ENCODE measurements at places on chromosomes 3 and 15.
A peak's percentile ranks its signal among the peaks of the same experiment; 100 is the strongest.

GRCh38 chr15:44194323-44195150 is 534 bp downstream of the FRMD5 start:
- peak; percentile 67 for DNase-seq

DNA sequence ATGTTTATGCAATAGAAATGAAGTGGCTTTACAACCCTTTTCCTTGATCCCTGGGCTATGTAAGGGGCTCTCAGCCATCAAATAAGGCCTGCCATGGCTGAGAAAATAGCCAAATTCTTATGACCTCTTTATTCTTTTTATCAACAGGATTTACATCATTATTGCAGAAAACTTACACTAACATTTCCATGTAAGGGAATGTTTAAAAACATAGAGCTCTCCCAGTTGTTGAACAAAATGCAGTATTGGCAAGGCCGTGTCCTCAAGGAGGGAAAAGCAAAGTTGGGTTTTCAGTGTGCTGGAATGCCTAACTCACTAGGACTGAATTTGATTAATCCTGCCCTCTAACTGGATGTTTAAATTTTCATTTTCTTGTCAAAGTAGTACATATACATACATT is 22.3 kb downstream of the NR2C2 start:
- DNase-seq, result no peak

DNA sequence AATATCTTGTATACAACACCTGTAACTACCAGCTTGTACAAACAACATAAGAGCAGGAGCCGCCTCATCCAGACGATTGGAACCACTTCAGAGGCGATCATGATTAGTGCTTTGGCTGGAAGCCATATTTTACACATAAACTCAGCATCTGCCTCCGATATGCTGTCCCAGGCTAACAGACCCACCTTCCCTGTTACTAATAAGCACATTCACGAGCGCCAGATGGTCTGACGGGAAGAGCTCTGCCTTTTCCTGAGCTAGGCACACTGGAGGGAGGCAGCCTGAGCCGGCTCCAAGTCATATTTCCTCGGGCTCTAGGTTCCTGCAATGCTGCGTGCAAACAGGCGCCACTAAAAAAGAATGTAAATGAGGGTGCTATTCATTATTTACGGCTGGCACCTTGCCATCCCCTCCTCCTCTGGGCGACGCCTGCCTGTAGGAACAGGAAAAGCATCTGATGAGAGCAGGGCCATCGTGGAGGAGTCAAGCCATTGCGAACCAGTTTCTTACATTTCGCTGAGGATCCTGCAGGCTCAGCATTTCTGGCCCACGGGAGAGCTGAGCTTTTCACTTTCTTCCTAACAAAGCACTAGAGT is 98.2 kb downstream of the ANXA2 start:
- peak; percentile 31 for DNase-seq

DNA sequence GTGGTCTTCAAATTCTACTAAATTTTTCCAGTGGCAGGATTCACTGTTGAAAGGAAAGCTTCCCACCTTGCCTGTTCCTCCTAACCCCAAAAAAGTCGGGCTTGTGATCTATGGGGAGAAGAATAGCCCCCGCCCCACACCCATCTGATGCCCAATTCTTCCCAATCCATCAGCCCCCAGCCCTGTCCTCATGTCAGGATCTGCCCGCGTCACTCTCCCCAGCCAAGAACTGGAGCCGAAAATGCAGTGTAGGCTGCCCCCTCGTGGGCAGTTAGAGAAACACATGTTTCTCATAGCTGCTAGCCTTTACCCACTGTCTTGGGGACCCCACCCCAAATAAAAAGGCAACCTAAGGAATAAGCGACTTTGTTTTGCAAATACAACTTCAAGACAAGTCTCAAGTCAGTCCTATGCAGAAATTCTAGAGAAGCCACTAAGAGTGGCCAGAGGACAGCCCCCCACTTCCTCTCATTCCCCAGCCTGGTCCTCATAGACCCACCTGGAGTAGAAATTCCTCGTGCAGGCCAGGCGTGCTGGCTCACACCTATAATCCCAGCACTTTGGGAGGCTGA is 13.0 kb upstream of the CSK start:
- peak; percentile 72 for DNase-seq

GRCh38 chr3:34037260-34037659 is 238.8 kb downstream of the PDCD6IP start:
- no peak for DNase-seq

DNA sequence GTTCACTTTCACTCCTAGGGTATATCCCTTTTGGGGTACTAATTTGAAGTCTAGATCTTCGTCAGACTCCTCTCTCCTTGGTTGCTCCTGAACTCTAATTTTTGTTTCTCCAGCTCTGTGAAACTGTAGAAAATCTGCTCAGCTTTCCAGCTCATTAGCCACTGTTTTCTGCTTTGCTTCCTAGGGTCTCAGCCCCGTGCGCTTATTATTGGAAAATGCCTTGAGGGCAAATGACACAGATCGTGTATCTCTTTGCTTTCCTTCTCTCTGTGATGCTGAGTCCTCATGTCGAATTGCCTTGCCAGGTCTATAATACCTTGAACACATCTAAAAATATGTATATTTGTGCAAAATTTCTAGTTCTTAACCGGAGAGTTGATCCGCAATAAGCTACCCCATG is 731.1 kb downstream of the EDEM1 start:
- DNase-seq, result no peak

GRCh38 chr15:38530113-38530512 is 34.5 kb downstream of the RASGRP1 start:
- no peak for DNase-seq

DNA sequence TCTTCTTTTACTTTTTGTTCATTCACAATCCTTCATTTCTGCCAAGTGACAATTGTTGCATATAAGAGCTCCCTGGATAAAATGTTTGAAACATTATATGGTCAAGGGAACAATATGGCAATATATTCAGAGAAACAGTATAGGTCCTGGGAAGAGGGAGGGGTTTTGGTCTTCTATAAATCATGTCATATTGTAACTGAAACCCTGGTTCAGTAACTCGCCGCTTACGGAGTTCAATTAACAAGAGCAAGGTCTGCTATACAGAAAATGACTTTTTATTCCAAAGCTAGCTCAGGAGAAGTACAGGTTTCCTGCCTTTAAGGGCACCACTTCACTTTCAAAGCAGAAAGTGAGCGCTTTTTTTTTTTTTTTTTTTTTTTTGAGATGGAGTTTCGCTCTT is 522.1 kb upstream of the TGFBR2 start:
- DNase-seq, result no peak

DNA sequence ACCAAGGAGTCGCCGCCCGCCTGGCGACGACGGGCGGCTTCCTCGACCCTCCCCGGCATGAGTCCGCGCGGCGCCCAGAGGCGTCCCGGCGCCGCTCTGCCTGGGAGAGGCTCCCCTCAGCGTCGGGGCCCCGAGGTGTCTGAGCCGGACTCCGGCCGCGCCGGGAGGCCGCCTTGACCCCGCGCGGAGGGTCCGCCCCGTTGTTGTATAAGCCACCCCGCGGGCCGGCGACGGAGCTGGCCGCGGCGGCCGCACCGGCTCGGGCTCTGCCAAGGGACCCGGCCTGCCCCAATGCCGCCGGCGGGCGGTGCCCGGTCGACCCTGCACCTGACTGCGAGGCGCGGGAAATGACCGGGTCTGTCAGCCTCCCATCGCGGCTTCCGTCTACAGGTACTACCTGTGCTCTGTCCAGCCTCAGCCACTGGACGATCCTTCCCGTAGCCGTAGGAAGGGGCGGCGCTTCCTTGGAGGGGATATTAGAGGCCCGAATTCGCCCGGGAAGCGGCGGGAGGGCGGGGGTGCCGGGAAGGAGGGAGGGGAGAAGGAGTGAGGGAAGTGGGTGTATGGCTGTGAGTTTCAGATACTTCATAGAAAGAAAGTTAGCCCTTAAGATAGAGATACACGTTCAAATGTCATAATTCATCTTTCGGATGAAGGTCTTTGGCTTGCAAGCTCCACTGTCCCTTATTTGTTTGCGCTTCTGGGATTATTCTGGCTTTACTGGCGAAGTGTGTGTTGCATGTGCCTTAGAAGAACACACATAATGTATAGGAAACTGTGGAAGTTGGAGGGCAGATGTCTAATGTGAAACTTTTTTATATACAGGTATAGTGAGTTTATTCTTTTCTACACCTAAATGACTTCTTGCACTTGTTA is 620 bp downstream of the ABHD5 start:
- DNase-seq, result no peak

GRCh38 chr15:70088887-70089691 is 8.6 kb downstream of the TLE3 start:
- peak; percentile 77 for DNase-seq

DNA sequence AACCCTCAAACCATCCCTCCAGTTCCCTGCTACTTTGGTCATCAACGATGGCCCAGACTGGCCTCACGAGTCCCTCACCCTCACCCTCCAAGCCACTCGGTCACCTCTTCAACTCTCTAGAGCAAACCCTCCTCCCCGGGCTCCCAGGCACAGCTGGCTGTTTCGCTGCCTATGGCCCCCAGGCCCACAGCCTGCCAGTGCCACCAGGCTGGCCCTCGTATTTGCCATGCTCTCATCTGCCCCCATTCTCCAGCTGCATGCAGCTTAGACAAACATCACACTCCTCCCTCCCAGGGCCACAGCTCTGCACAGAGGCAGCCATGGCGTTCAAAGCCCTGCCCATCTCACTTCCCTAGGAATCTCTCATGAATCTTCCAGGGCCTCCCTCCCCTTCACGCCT is 13.8 kb downstream of the RAB43 start:
- no peak for DNase-seq

DNA sequence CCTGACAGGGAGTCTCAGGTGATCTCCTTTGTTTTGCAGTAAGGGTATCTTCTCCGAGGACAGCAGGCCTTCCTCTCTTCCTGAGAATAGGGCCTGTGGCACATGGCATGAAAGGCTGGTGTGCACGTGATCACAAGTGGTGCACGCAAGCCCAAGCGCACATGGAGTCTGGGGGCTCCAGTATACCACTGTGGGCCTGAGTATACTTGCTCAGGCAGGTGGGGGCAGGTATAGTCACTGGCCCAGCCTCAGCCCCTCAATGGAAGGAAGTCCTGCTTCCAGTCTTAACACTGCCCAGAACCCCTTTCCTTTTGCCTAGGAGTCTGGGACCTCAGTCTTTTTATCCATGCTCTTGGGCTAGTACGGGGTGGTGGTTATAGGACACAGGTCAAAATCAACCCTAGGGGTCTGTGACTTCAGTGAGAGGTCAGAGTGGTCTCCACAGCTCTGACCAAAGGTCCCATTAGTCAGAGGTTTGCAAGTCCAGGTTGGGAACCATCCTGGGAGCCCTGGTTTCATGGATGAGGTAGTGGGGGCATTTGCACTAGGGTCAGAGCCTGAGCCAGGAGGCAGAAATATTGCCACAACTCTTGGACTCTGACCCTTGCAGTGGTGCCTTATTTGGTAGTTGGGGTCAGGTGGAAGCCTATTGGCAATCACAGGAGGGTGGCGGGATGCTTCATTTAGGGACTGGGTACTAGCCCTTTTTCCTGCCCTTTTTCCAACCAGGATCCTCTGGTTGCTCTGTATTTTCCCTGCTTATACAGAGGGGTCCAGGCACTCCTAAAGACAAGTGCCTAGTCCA is 823 bp upstream of the CCDC71 start:
- DNase-seq, result no peak

DNA sequence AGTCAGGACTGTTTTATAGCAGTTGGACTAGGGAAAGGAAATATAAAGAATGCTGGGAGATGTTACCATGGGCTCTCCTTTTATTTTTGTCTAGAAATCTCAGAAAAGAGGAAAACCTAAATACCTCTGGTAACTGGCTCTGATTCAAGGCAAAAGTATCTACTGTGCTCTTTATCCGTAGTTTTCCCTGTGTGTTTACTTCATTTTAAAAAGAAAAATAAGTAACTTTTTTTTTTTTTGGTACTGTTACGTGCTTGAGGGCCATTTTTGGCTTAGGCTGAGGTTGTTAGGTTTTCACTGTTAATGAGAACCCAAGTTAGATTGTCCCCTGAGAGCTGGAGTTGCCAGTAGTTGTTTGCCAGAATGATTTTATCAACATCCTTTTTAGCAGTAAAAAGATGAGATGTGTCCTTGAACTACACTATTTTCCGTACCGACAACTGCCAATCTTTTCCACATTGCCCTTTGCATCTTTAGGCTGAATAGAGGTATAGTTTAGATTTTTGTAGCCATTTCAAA is 35.8 kb downstream of the IQGAP1 start:
- DNase-seq, result no peak

GRCh38 chr15:67100124-67100791 is 34.9 kb downstream of the SMAD3 start:
- DNase-seq, result no peak

DNA sequence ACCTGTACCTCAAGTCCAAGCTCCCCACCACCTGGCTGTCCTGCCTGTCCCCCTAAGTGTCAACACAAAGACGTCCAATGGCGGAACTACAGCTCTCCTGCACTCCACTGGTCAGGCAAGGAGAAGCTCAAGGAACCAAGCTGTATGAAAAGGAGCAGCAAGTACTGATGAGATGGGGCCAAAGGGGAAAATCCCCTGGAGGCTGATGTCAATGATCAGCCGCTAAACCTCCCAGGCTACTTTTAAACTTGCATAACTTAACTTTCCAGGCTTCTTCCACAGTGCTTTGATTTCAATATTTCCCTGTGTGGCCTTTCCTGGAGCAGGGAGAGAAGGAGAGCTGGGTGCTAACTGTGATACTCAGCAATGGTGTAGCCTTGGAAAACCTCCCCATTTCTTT is 35.0 kb downstream of the TM4SF4 start:
- DNase-seq, result no peak

GRCh38 chr3:197847866-197848401 is 56.9 kb downstream of the LRCH3 start:
- DNase-seq, result no peak

DNA sequence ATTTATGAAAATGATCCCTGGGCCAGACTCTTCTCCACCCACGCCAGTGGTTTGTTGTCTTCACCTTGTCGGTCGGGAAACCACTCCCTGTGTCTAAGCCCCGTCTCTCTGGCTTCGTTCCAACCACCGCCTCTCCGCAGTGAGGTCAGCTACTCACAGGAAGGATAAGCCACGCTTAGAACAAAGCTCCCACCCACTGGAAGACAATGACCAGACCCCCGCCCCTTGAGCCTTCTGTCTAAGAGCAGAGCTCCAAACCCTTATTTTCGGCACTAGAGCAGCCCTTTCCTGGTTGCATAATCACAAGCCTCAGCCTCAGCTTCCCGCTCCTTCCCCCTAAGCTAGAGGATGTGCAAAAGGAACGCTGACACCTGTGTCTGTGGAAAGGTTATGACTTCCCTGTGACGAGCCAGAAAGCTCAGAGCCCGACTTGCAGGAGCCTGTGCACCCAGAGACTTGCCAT is 114.9 kb upstream of the MEF2A start:
- DNase-seq, result no peak

DNA sequence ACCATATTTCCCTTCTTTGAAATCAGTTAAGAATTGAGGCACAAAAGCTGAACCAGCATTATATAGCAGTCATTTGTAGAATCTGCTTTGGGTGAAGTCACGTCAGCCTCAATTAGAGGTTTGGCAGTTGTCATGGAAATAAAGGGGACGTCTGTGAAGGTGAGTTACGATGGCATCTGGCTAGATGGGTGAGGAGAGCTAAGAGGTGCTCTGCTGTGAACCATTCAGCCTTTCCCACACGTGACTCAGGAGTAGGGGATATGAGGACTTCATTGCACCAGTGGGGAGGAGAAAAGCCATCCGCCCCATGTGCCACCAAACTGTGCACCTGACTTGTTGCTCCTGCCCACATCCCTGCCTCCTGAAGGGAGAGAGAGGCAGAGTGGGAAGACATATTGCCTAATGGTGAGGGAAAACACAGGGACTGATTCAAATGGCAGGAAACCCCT is 2.8 kb upstream of the C15orf40 start:
- DNase-seq, result no peak
